ENCODE measurements at places on chromosomes 1 and 21. TPM values are rescaled to one million over a fixed set of nuclear protein-coding genes. Genes with fewer than 3 reads are reported as not detected.

Gene HMGCS2
- 36.5 TPM for total RNA-seq

Gene AZIN2
- 15.0 TPM for total RNA-seq

Gene GFI1
- total RNA-seq: 1.5 TPM

Gene LCE1F
- total RNA-seq: not detected

Gene NBPF4
- total RNA-seq: not detected
